Ammon's horn (tissue), 1 donor: ENCODE measurements at places on chromosomes 12 and 14.

GRCh38 chr14:24274101-24274543 is 2.7 kb upstream of the RABGGTA start:
- peak; percentile 55 for DNase-seq

DNA sequence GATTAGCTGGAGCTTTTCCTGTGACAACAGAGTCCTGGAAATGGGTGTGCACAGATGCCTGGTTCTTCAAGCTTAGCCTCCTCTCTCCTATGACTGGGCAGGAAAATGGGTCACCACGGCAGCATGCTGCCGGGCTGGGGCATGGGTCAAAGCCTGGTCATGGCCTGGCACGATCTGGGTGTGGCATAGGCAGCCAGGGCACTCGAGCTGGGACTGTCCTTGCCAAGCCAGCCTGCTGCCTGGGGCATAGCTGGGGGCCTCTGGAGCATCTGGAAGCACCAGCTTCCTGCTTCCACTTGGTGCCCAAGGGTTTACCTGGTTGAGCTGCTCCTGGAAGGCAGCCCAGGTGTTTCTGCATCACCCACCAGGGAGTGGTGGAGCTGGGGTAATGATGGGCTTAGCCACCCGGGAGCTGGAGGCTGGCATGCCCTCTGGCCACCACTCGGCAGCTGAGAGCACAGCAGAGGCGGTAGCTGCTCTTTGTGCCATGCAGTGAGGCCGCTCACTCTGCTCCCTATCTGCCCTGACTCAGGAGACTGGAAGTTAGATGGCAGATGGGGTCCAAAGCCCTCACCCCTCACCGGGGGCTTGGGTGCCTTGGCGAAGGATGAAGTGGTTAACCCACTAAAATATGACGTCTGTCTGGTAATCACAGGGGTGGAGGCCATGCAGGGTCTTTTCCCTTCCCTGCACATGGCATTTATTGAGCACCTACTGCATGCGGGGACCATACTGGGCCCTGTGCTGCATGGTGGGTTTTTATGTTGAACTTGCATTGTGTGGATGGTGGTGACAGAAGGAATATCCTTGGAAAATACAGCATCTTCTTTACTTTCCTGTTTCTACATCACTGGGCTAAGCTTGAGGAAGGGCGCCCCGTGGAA is 1.7 kb downstream of the OTUB2 start:
- no peak for DNase-seq

GRCh38 chr12:94147991-94148738 is at the start of gene PLXNC1:
PLXNC1 (plus strand) TSS chr12:94148577; CDS start chr12:94148972, 395 bp downstream.
- DNase-seq: peak; percentile 75

- DNase-seq: no peak
Observed at GRCh38 chr12:42886160-42886559, 296.6 kb upstream of the PRICKLE1 start.

- DNase-seq: no peak
Observed at GRCh38 chr12:94712815-94713515, 62.6 kb upstream of the TMCC3 start.

DNA sequence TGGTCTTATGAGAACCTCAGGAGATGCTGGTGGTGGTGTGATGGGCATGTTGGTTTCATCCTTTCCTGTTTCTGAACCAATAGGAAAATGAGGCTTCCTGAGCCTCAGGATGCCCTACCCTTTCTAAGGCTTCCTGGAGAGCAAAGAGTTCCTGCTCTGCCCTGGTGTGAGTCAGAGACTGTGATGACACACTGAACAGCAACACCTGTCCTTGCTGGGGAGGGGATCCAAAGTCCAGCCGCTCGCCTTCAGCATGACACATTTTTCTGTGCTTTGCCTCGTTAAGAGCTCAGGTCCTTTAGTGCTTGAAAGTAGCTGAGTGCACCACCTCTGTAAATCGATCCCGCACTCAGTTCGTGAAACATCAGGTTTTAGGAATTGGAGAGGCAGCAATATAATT is 116.0 kb downstream of the CACNA1C start:
- no peak for DNase-seq

- no peak for DNase-seq
Observed at GRCh38 chr14:68520637-68521556, 272.0 kb downstream of the ZFP36L1 start.
